Activated CD4-positive, alpha-beta T cell treated with anti-CD3 and anti-CD28 coated beads for 36 hours (primary cell): ENCODE measurements at places on chromosomes 2 and 18.
A peak's percentile ranks its signal among the peaks of the same experiment; 100 is the strongest.

DNA sequence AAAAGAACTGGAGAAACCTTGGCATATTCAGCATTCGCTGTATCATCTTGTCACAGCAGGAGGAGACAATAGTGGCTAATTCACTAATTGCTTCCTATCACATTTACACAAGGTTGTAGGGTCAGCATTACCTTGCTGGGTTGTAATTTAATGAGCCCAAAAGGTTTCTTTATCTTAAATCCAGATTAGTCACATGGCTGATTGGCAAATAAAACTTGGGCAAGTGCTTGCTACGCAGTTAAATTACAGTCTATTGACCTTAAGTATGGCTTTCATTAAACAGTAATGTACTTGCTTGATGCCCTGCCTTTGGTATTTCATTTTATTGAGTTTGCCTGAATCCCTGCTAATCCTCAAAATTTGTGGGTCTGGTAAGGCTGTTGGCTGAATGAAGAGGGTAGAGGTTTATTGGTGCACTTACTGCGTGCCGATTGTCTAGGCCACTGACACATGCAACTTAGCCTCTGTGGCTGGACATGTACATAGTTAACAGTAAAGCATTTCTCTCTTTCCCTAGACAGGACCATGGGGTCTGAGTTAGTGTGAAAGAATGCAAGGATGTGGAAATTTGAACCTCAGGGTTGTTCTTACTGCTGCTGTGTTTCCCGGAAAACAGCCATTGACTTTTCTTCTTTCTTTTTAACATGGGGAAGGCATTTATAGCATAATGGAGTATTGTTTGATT lies 34.3 kb downstream of the FMNL2 start:
- DNase-seq = no peak

GRCh38 chr2:95264624-95265023 lies 9.6 kb upstream of the PROM2 start:
- no peak for DNase-seq

GRCh38 chr2:43448011-43448821 lies 147.6 kb downstream of the THADA start:
- DNase-seq = no peak

- DNase-seq = peak; percentile 45
Observed at GRCh38 chr18:59918320-59918755, 18.5 kb downstream of the PMAIP1 start.

GRCh38 chr2:30336978-30337841 lies 105.9 kb downstream of the LBH start:
- DNase-seq = peak; percentile 82
